ENCODE measurements at places on chromosomes 12 and 14.

DNA sequence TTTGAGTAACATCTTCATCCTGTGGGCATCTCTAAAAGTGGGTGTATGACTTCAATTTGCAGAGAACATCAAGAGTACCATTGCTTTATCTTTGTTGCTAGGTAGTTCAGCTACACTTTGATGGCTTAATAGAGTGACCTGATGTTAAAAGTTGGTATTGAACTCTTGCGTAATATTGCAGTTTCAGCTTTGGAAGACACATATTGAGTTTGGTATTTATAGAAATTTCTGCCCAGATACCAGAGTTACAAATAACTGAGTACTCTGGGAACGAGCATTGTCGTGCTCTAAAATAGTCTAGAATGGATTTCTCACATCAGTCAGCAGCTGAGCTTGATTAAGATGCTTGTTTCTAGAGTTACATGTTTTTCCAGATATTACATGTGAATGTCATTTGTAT lies 24.8 kb upstream of the AKAP5 start:
- no peak for DNase-seq

DNA sequence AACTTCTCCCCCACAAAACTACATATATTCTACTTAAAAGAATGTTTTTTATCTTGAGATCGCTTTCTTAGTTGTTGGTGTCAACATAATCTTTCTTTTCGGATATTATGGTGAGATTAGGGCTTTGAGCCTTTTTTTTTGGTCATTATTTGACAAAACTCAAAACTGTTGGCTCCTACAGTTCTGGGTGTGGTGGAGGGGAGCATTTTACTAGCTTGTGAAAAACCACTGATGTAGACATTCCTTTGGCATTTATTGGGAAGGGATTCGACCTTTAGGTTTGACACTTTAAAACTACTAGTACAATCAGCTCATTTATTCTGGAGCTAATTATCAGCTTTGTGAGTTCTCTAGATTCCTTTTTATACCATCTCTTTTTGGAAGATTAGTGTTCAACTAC lies 24.4 kb downstream of the MSRB3 start:
- no peak for DNase-seq

- no peak for DNase-seq
Measured at GRCh38 chr14:103103461-103104388, 9.2 kb downstream of the EXOC3L4 start.

- DNase-seq = no peak
Measured at GRCh38 chr12:91364471-91365184, 182.0 kb upstream of the DCN start.

DNA sequence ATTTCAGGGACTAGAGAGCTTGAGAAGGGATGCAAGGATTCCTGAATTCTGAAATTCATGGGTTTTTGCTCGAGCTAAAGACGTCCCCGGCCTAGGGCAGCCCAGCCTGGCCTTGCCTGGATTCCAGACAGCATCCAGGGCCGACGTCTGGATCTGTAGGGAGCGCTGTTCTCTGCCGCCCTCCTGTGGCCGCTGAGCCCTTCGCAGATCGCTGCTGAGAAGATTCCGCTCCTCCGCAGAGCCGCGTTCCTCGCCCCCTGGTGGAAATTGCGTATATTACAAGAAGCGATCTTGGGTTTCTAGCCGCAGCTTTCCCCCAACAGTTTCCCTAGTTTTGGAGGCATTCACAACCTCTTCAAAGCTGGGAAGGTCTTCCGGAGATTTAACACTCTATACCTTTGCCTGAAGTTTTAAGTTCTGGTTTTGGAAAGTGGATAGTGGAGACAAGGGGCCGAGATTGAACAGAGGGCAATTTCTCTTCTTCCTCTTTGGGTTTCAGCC lies 5.1 kb downstream of the CISTR start:
- DNase-seq = peak; percentile 74

GRCh38 chr14:67358924-67359774 lies 455 bp downstream of the ATP6V1D start:
- DNase-seq = no peak
